Body of pancreas (tissue), 4 donors: ENCODE measurements at places on chromosomes 5 and 9.
A peak's percentile ranks its signal among the peaks of the same experiment; 100 is the strongest.

DNA sequence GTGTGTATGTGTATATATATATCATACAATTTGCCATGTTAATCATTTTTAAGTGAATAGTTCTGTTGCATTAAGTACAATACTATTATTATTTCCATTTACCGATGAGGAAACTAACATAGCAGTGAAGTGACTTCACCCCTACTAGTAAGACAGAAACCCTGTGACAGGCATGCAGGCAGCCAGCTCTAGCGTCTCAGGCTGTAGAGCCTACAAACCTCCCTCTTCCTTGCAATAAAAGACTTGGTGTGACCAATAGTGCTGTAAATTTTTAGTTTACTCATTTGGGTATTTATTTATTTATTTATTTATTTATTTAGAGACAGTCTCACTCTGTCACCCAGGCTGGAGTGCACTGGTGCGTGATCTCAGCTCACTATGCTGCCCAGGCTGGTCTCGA is 24.7 kb downstream of the FNBP1 start:
- no peak for DNase-seq

DNA sequence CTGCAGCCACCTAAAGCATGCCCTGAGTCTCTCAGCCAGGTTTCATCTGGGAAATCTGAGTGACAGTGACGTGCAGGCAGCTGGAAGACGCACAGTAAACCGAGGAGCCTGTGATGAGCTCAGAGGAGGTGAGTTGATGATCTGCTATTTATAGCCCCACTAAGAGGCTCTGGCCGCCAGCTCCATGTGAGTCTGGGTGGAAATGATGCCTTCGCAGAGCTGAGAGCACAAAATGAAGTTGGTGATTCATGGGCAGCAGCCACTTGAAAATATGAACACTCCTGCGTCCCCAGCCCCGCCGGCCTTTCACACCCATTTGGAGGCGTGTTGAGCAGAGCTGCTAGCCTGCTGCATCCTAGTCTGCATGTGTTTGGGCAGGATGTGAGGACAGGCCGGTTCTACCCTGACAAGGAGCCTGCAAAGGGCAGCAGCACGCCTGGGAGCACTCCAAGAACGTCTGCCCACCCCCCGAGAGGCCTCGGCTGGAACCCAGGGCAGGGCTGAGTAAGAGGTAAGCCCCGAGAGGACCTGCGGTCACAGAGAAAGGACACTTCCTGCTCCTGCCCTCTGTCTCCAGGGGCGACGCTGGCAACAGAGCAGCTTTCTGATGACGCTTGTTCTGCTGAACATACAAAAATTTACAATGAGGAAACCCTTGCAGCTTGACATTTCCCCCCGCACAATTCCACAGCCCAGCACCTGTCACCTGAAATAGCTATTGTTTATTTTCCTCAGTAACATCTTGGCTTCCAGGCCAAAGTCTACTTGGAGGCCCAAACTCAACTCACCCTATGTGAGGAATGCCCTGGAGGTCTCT is 25.1 kb upstream of the CDKN2AIPNL start:
- peak; percentile 81 for DNase-seq

DNA sequence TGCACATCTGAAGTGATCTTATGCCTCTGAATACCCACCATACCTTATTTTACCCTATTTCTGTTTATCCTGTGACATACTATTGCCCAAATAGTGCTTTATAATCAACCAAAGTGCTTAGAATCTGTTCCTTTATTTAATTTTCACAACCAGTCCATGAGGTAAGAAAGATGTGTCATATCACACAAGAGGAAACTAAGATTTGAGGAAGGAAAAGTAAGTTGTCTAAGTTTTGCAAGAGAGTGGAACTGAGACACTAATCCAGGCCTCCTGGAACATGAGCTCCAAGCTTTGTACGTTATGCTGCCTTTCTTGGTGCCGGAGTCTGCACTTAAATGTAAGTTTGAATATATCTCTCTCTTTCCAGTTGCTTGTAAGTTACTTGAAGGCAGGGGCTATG is 17.2 kb downstream of the KDM3B start:
- no peak for DNase-seq

DNA sequence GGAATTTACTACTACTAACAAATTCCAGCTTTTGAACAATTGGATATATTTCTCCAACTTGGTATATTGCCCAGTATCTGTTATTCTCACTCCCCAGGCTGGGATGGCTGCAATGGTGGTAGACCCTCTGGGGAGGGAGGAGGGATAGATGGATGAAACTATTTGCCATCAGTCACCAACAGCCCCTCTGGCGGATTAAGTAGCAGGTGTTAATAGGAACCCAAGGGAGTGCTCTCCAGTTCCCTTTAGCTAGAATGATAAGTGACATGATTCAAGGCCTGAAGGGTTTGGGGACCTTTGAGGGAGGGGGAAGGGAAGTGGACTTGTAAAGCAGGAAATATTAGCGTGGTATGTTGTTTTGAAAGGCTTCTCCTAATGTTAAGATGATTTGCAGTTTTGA is 824.0 kb upstream of the ARRDC3 start:
- DNase-seq = no peak

- no peak for DNase-seq
Measured at GRCh38 chr5:111942201-111942600, 185.2 kb upstream of the NREP start.

DNA sequence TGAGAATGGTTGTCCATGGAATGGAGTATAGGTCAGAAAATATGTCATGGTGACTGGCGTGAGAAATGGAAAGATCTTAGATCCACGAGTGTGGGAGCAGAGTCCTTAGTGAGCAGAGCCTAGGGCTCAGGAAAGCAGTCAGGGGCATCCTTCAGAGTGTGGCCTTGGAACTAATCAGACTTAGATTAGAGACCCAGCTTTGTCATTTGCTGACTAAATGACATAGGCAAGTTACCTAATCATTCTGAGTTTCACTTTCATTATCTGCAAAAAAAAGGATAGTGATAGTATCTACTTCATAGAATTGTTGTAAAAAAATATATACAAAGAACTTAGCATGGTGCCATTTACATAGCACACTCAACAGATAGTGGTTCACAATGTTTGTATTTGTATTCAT is 24.3 kb upstream of the SLIT3 start:
- DNase-seq = no peak

DNA sequence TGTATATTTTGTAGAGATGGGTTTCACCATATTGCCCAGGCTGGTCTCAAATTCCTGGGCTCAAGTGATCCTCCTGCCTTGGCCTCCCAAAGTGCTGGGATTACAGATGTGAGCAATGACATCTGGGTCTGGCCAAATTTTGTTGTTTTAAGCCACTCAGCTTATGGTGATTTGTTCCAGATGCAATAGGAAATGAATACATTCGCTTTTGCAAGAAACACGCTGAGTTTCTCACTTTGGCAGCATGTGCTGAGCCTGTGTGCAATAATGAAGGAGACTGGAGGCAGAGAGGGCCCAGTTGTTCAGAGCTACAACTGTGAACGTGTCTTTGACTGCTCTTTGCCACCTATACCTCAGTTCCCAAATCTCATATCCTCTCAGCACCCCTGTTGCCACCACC is 56.4 kb downstream of the KIF4B start:
- no peak for DNase-seq

DNA sequence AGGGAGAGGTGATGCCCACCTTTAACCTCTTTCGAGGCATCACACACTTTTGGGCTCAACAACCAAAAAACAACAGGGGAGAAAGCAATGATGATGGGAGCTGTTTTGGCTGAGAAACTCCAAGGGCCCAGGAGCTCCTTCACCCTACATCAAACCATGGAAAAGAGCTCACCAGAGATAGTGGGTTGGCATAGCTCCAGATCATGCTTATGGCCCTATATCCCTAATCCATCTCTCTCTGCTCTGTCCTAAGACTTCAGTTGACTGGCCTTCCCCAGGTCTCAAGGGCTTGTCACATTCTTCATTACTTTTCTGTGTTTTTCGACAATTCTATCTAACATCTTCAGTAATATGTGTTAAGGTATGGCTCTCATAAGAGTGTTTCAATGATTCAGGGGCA is 5.7 kb upstream of the CTSL start:
- DNase-seq = no peak

- DNase-seq = peak; percentile 80
Measured at GRCh38 chr9:84953797-84954705, 284.5 kb downstream of the NTRK2 start.

GRCh38 chr5:116699332-116699731 is 124.7 kb upstream of the SEMA6A start:
- DNase-seq = no peak

DNA sequence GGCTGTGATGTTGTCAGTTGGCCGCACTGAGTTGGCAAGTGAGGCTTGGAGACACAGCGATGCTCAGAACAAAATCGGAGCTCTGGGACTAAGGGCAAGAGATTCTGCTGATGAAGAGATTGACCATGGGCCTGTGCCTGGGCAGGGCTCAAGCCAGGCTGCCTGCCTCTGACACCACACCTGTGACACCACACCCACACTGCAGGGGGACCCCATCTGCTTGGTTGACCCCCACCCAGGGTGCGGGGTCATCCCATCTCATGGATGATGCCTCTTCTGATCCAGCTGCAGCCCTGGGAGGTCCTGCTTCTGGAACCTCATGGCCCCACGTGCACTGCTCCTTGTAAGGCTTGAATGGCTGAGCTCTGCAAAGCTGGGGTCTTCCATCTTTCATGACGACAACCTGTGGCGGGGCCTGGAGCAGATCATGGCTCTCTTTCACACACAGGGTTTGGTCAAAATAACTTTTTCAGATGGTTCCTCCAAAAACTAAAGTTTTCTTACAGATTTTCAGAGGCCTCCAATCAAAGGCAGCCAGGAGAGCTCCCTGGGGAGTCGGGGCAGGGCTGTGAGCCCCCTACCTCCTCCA is 185.2 kb downstream of the GADD45G start:
- DNase-seq = no peak

DNA sequence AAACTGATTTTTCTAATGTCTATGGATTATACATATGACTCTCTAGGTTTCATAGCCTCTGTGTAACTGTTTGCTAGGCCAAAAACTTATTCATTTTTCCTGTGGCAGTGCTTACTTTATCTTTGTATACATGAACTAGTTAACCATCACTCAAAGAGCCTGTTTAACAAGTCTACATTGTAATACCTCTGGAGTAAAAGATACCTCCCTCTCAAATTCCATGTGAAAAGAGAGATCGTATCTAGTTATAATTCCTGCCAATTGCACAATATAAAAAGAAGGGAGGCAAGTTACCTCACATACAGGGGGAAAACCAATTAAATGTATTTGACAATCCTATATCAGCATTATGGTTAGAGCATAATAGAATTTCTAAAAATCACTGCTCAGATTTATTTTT is 271.9 kb upstream of the ST8SIA4 start:
- DNase-seq = no peak
